ENCODE measurements at places on chromosomes 5 and 9.

GRCh38 chr5:6466975-6467567 is 18.4 kb downstream of the UBE2QL1 start:
- no peak overlapping the region for H3K4me3 ChIP-seq
- H3K27me3 ChIP-seq = peaks cover 66% of the 10 kb centered on the region
- no peaks in the 10 kb centered on the region for H3K36me3 ChIP-seq
- H3K27ac ChIP-seq = no peak overlapping the region
- peaks cover 3% of the 10 kb centered on the region for H3K4me1 ChIP-seq

DNA sequence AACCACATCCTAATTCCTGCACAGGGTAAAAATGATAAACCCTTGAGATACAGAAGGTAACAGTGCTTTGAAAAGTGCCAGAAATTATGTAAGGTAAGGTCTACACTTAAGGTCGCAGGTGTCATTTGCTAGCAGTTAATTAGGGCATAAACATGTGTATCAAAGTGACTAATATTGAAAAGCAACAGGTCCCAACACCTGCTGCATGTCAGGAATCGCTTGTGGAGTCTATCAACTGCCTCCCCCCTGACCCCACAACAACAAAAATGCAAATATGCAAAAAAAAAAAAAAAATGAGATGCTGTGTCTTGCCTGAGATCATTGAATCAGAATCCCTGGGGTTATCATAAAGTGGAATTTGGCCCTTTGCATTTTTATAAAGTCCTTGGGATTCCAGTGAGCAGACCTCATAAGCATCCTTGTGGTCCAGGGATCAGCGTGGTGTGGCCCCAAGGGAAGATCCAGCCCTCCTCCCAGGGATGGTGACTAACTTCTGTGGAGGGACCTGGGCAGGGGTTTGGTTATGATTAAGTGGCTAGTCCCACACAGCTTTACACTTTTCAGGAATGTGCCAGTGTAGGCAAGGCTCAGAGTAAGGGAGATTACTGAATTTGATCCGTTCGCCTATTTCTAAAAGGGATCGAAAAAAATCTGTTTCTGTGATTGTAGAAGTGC is 92.5 kb upstream of the TNFSF8 start:
- DNase-seq = no peak
- no peak overlapping the region for H3K4me3 ChIP-seq
- H3K27me3 ChIP-seq = no peaks in the 10 kb centered on the region
- no peak overlapping the region for H3K27ac ChIP-seq
- H3K4me1 ChIP-seq = no peaks in the 10 kb centered on the region
- peaks cover 5% of the 10 kb centered on the region for H3K36me3 ChIP-seq

DNA sequence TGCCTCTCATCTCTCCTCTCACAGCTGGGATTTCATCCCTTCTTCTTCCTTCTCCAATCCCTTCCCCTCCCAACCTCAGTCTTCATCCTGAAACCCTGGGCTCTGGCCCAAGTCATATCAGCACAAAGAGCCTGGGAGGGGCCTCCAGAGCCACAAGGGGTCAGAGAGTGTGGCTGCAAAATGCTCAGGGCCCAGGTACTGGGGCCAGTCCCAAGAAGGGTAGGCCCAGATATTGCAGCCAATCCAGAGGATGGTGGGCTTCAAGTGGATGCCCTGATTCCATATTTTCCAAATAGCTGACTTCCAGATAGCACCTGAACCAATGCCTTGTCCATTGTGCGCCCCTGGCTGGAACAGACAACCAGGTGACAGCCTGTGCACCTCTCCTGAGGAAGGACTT is 193.9 kb downstream of the MED10 start:
- H3K27ac ChIP-seq = no peak overlapping the region
- no peaks in the 10 kb centered on the region for H3K36me3 ChIP-seq
- H3K4me1 ChIP-seq = no peaks in the 10 kb centered on the region
- no peaks in the 10 kb centered on the region for H3K27me3 ChIP-seq
- H3K4me3 ChIP-seq = no peak overlapping the region
- DNase-seq = no peak

GRCh38 chr9:109745335-109746283 is 34.4 kb upstream of the PALM2AKAP2 start:
- no peak overlapping the region for H3K4me3 ChIP-seq
- no peak for DNase-seq
- H3K27ac ChIP-seq = no peak overlapping the region
- no peaks in the 10 kb centered on the region for H3K27me3 ChIP-seq
- H3K36me3 ChIP-seq = no peaks in the 10 kb centered on the region

GRCh38 chr5:159456261-159456660 is 126.0 kb upstream of the IL12B start:
- H3K27ac ChIP-seq = no peak overlapping the region
- H3K4me1 ChIP-seq = peaks cover 5% of the 10 kb centered on the region
- no peaks in the 10 kb centered on the region for H3K36me3 ChIP-seq
- H3K4me3 ChIP-seq = no peak overlapping the region
- peaks cover 36% of the 10 kb centered on the region for H3K27me3 ChIP-seq

- H3K4me3 ChIP-seq = no peak overlapping the region
- no peak for DNase-seq
- no peak overlapping the region for H3K27ac ChIP-seq
- no peaks in the 10 kb centered on the region for H3K4me1 ChIP-seq
These were observed 412.7 kb downstream of the ACTL7B start for GRCh38 chr9:108443019-108443633.

DNA sequence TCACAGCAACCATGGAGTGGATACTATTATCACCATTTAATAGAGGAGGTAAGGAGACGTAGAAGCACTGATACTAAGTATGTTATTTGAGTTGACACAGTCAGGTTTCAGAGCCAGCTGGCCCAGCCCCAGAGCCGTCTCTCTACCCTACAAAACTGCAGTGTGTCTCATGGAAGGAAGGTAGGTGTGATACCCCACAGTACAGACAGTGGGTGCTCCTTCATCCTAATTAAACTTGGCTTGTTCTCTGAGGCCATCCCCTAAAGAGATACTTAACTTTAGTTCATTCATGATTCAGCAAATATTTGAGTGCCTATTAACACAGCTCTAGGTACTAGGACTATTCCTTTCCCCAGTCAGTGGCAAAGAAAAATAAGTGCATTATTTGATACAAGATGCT is 22.6 kb downstream of the PIP5K1B start:
- no peaks in the 10 kb centered on the region for H3K4me1 ChIP-seq
- H3K27me3 ChIP-seq = peaks cover 36% of the 10 kb centered on the region
- H3K27ac ChIP-seq = no peak overlapping the region

DNA sequence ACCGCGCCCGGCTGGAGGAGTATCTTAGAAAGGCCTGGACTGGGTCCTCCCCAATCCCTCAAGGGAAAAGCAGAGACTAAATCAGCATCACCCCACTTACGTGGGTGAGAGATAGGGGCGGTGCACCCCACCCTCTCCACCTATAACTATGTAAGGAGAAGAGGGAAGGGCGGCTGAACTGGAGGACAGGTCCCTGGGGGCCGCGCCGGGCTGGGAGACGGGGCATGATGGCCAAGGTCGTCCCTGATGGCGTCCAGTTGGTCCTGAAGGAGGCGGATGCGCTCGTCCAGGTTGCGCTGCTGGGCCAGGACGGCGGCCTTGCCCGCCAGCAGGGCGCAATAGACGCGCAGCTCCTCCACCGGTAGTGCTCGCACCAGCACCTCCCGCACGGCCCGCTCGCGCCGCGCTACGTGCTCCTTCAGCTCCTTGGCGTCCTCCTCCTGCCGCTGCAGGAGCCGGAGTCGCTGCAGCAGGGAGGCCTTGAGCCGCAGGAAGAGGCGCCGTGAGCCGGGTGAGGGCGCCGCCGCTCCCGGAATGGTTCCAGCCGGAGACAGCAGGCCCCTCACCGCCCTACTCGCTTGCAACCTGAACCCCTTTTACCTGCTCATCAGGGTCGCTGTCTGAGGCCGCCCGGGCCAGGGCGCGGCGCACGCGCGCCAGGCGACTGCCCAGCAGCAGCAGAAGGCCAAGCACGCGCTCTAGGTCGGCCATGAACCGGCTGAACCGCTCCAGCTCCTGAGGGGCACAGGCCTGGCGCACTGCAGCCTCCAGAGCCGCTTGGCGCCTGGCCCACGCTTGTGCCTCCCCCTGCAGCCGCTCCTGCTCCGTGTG is 7.6 kb downstream of the SHROOM1 start:
- DNase-seq = no peak
- peaks cover 73% of the 10 kb centered on the region for H3K27me3 ChIP-seq
- no peak overlapping the region for H3K4me3 ChIP-seq
- no peak overlapping the region for H3K27ac ChIP-seq
- H3K4me1 ChIP-seq = peaks cover 7% of the 10 kb centered on the region

DNA sequence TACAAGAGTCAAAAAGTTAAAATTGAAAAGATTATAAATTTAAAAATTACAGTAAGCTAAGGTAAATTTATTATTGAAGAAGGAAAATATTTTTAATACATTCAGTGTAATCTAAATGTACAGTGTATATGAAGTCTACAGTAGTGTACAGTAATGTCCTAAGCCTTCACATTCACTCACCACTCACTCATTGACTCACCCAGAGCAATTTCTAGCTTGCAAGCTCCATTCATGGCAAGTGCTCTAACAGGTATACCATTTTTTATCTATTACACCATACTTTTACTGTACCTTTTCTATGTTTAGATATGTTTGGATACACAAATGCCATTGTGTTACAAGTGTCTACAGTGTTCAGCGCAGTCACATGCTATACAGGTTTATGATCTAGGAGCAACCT is 389.7 kb downstream of the RASEF start:
- no peaks in the 10 kb centered on the region for H3K4me1 ChIP-seq
- no peaks in the 10 kb centered on the region for H3K27me3 ChIP-seq
- DNase-seq = no peak
- no peak overlapping the region for H3K4me3 ChIP-seq
- no peak overlapping the region for H3K27ac ChIP-seq

GRCh38 chr5:171965745-171966144 is 40.7 kb downstream of the FBXW11 start:
- H3K36me3 ChIP-seq = peaks cover 2% of the 10 kb centered on the region
- DNase-seq = no peak
- no peak overlapping the region for H3K27ac ChIP-seq
- no peak overlapping the region for H3K4me3 ChIP-seq

DNA sequence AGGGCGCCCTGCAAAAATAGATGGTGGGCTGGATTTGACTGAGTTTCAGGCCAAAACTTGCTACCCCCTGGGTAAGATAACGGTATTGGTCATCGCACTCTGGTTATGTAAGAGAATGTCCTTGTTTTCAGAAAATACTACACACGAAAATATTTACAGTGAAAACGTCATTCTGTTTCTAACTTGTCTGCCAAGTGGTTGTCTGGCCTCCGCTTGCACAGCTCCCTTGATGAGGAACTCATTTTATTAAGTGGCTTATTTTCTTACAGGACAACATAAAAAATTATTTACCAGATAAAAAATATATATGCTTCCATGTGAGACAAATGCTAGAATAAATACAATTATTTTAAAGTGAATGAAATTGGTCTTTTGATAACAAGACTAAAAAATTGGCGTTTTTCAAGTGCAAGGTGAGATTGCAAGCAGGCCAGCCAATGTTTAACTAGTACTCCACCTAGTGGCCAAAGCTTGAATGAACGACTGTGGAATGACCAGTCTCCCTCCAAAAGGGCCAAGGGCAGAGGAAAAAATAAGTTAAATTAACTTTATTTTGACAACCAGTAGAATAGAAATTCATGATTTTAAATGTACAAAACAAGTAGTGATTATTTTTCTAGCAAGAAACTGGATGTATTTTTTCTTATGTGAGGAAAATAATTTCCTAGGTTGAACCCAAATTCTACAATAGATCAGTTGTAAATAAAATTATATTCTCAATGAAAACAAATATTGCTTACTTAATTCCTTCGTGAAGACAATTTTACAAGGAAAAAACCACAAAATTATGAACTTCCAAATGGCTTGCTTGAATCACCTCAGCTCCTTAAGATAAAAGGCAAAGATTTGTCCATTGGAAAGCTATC is 93.2 kb downstream of the ZFAND5 start:
- no peaks in the 10 kb centered on the region for H3K4me1 ChIP-seq
- H3K27me3 ChIP-seq = peaks cover 20% of the 10 kb centered on the region
- H3K36me3 ChIP-seq = peaks cover 3% of the 10 kb centered on the region
- no peak overlapping the region for H3K27ac ChIP-seq
- no peak overlapping the region for H3K4me3 ChIP-seq

DNA sequence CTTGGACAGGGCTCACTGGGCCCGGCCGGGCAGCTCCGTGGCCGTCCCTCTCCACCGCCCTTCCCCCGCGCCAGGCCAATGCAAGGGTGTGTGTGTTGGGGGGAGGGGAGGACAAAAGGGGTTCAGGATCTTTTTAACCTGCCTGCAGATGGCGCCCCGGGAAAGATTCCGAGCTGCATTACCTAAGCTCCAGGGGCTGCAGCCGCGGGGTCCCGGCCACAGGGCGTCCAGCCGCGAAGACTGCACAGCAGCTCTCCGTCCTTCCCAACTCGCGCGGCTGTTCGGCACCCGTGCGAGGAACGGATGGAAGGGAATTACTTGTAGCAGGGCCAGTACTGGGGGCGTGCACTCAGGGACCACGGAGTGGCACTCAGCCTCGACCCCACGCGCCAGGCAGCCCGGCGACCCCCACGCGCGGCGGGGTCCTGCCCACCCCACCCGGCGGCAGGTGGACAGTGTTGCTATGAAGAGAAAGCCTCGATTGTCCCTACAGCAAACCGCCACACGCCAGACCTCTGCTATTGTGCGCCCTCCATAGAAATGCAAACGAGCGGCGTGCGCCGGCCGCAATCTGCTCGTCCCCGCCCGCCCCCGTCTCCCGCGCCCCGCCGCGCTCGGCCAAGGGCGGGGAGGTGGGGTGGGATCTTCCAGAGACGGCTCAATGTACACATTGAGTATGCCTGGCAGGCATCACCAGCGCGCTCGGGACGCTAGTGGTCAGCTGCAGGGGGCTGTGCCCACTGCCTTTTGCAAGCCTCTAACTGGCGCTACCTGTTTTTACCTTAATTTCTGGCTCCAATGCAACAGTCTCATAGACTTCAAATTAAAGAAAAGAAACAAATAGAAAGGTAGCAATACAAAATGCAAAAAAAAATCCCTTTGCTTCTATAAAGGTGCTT is 796 bp upstream of the GADD45G start:
- H3K27ac ChIP-seq = peak overlapping the region; percentile 92
- H3K27me3 ChIP-seq = peaks cover 60% of the 10 kb centered on the region
- DNase-seq = no peak
- peak overlapping the region; percentile 80 for H3K4me3 ChIP-seq

DNA sequence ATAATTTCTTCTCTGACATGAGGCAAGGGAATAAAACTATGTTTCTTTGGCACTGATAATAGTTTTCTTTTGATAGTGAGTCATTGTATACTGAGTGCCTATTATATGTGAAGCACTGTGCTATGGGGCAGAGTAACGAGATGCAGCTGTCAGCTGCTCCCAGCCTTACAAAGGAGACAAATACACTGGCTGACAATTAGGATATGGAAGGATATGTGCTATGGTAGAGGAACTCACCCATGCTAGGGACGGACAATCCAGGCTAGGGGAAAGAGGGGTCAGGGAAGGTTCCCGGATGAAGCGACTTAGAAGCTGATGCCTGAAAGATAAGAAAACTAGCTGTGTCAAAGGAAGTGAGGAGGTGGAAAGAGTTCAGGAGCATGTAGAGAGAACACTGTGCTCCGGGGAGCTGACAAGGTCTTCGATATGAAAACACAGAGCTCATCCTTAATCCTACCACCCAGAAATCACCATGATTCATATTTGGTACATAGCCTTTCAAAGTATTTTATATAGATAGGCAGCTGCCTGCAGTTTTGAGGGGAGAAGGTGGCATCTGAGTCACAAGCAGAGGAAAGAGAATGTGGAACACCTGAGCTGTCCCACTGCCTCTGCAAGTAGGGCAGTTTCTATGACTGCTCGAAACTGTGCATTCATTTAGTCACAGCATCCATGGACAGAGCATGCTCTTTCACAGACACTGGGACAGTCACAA is 12.1 kb downstream of the BSPRY start:
- H3K27me3 ChIP-seq = no peaks in the 10 kb centered on the region
- no peak for DNase-seq
- no peaks in the 10 kb centered on the region for H3K36me3 ChIP-seq
- H3K4me3 ChIP-seq = no peak overlapping the region
- no peak overlapping the region for H3K27ac ChIP-seq
